ENCODE measurements at places on chromosomes 16 and 17. TPM values are rescaled to one million over a fixed set of nuclear protein-coding genes. Genes with fewer than 3 reads are reported as not detected.

Gene CTRB2
- total RNA-seq, result not detected

Gene TOM1L1
- 49.8 TPM for total RNA-seq

Gene CHD9NB
- 5.2 TPM for total RNA-seq

Gene KCNJ2
- total RNA-seq, result 14.4 TPM

Gene P2RX1
- 3.5 TPM for total RNA-seq

Gene HAS3
- total RNA-seq, result 15.0 TPM

Gene CNGB1
- 0.14 TPM for total RNA-seq

Gene GLIS2
- total RNA-seq, result 1.7 TPM

Gene PTX4
- not detected for total RNA-seq

Gene YBX2
- 37.8 TPM for total RNA-seq

Gene SLC13A2
- total RNA-seq, result 17.1 TPM

Gene TMEM100
- total RNA-seq, result 2.8 TPM

Gene HOXB8
- 4.2 TPM for total RNA-seq

Gene TMEM114
- not detected for total RNA-seq

Gene KPNB1
- total RNA-seq, result 217 TPM

Gene NACA2
- not detected for total RNA-seq

Gene ADCY9
- 50.8 TPM for total RNA-seq

Gene TAT
- 1.9 TPM for total RNA-seq

Gene METRN
- 22.0 TPM for total RNA-seq

Gene CACNG3
- total RNA-seq, result not detected

Gene PPL
- 13.9 TPM for total RNA-seq

Gene TBC1D28
- total RNA-seq, result not detected

Gene KRT14
- not detected for total RNA-seq

Gene FBXW10
- total RNA-seq, result not detected

Gene TMEM170A
- 46.7 TPM for total RNA-seq

Gene KRTAP3-1
- total RNA-seq, result not detected

Gene HOXB7
- 10.9 TPM for total RNA-seq

Gene HBM
- not detected for total RNA-seq

Gene CKLF
- 29.1 TPM for total RNA-seq

Gene KRTAP4-9
- total RNA-seq, result not detected

Gene COPZ2
- 3.9 TPM for total RNA-seq

Gene KRTAP4-1
- not detected for total RNA-seq

Gene KRT9
- total RNA-seq, result not detected

Gene BCO1
- total RNA-seq, result 4.5 TPM

Gene GLP2R
- 5.8 TPM for total RNA-seq

Gene CLCN7
- 98.1 TPM for total RNA-seq

Gene C17orf107
- total RNA-seq, result 0.52 TPM

Gene SOST
- not detected for total RNA-seq

Gene HSDL1
- total RNA-seq, result 11.0 TPM

Gene CRYBA1
- not detected for total RNA-seq

Gene PAM16
- 32.6 TPM for total RNA-seq

Gene ABCC1
- 13.8 TPM for total RNA-seq

Measured in mucosa of descending colon (tissue), 3 donors.